Activated T-helper 17 cell treated with anti-CD3 and anti-CD28 coated beads, Interleukin-2, amount 50 U/mL, for 72 hours (primary cell): ENCODE measurements at places on chromosomes 6 and 20. TPM values are rescaled to one million over a fixed set of nuclear protein-coding genes. Genes with fewer than 3 reads are reported as not detected.
A peak's percentile ranks its signal among the peaks of the same experiment; 100 is the strongest.

- ATAC-seq = no peak
These were observed 21.5 kb upstream of the TMEM30A start for GRCh38 chr6:75306064-75306463.

DNA sequence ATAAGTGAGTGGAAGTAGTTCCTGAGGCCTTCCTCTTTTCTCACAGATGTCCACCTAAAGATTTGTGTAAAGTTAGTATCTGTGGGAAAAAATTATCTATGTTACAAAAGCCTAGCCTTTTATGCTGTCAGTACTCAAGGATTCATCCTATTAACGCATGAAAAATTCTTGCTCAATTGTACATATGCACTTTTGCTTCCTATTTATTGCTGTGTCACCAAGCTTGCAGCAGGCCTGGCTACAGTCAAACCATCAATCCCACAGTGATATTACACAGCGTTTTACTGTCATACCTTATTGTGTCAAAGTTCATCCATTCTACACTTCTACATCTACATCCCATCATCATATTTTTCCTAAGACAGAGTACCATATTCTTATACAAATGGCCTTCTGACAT, 151.1 kb upstream of the PLN start:
- ATAC-seq = no peak

DNA sequence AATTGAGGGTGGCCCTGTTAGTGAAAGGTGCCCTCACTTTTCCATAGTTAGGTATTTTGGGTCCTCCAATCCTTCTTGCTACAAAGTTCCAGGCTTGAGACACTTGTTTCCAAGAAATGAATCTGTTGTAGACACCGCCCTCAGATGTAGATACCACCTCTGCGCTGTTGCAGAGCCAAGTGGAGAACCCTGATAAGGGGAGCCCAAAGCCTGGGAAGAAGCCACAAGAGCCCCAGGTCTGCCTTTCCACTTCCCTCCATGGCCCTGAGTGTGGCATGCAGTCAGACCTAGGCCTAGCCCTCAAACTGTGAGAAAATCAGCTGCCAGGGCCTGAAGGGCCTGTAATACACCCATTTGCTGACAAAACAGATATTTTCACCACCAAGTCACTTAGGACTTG, 37.1 kb downstream of the DTD1 start:
- no peak for ATAC-seq

Gene CEP250
- 77.8 TPM for total RNA-seq

GRCh38 chr6:112049996-112050395, 3.9 kb upstream of the CCN6 start:
- ATAC-seq = no peak

DNA sequence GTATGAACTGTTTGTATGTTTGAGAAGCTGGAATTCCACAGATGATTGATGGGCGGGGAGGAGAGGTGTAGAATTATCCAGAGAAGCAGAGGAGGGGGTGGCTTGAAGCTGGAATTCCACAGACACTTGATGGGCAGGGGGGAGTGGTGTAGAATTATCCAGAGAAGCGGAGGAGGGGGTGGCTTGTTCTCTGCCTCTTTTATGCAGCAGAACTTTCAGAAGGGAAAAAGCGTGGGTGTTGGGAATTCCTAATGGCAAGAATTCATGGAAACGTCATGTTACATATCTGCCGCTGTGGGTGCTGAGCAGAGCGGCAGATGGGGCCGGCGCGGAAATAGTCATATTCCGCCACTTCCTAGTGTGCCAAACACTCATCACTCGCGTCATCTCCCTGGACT, 167.9 kb upstream of the KCNG1 start:
- no peak for ATAC-seq

- ATAC-seq = no peak
These were observed 340.1 kb downstream of the BCKDHB start for GRCh38 chr6:80446454-80447045.

GRCh38 chr20:54283253-54283652, 75.4 kb downstream of the PFDN4 start:
- no peak for ATAC-seq

DNA sequence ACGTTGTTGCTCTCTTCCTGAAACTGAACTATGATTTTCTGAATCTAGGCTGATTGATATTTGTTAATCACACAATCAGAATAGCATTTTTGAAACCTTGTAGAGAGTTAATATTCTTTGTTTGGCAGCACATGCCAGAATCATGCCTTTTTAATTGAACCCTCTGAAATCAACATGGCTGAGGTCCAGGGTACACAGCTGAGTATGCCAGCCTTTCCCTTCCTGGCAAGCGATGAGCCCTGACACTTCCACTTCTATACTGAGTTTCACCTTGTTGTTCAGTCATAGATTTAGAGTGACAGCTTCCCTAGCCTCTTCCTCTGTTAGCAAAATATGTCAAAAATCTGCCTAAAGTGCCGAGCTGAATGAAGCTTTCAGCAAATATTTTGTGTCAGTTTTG, 6.8 kb downstream of the HDDC2 start:
- no peak for ATAC-seq

DNA sequence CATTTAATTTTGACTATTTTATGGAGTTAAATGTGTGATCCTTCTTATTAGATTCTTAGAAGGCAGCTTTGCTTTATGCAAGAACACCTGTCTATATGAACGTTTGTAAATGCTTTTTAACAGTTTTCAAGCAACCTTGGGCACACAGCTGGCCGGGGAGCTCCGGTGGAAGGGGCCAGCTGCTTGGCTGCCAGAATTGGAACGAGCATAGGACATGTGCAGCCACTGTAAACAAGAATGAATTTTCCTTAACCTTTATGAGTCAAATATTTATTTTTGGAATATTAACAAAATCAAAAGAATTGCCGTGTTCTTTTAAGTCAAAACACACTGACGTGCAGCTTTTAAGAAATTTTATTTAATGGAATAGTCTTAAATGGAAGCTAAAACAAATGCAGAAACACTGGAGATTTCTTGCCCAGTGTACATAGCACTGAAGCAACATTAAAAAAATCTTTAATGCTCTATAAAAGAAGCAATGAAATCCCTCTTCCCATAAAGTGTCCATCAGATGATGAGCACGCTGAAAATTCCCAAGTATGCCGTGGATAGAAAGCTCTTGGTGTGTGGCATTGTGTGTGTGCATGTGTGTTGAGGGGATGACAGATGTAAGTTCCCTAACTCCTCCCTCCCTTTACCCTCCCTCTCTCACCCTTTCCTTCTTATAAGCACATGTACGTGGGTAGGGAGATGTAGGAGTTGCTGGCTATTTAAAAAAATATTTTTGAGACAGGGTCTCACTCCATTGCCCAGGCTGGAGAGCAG, 208.9 kb upstream of the EXOC2 start:
- ATAC-seq = no peak

Gene YIPF3
- total RNA-seq = 66.7 TPM

DNA sequence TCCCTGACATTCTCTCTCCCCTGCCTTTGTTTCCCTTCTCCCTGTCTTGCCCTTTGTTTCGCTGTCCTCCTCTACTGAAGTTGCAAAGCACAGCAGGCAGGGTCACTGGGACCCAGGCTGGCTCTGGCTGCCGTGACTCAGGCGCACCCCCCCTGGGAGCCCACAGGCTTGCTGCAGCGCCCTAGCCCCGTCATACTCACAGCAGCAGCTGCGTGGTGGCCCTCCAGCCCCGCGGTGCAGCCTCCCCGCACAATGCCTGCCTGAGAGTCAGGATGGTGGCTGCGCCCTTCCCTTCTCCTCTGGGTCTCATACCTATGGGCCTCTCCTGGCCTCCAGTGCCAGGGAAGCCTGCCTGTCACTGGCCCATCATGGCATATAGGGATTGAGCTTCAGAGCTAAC, 41.7 kb downstream of the TXNDC5 start:
- no peak for ATAC-seq

Gene OVOL2
- not detected for total RNA-seq

GRCh38 chr6:75424618-75425548, 68.7 kb downstream of the FILIP1 start:
- peak; percentile 51 for ATAC-seq

DNA sequence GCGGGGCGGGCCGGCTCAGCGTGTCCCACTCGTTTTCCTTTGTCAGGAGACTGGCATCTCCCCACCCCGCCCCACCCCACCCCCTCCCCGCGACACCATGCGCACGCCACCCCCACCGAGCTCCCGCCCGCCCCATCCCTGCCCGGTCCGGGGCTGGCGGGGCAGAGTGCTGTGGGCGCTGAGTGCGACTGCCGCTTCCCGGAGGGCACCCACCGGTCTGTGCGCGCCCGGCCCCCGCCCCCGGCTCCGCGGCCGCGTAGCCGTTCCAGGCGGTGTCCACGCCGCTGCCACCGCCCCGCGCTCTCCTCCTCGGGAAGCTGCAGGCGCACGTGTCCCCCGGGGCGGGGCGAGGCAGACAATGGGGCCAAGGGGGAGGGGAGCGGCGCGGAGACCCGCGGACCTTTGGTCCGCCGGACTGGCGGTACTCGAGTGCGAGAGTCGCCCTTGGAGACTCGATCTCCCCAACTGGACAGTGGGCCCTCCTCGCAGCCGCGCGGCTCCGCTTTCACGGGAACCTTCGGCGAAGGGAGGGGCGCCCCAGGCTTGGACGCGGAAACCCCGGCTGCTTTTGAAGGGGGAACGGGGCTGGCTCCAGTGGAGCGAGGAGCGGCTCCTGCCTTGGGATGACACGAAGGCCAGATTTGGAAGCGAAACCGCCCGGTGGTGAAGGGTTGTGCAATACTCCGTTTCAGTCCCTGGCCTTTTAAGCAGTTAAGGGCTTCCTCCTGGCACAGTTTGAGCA, 1.0 kb upstream of the SYNCRIP start:
- peak; percentile 49 for ATAC-seq

DNA sequence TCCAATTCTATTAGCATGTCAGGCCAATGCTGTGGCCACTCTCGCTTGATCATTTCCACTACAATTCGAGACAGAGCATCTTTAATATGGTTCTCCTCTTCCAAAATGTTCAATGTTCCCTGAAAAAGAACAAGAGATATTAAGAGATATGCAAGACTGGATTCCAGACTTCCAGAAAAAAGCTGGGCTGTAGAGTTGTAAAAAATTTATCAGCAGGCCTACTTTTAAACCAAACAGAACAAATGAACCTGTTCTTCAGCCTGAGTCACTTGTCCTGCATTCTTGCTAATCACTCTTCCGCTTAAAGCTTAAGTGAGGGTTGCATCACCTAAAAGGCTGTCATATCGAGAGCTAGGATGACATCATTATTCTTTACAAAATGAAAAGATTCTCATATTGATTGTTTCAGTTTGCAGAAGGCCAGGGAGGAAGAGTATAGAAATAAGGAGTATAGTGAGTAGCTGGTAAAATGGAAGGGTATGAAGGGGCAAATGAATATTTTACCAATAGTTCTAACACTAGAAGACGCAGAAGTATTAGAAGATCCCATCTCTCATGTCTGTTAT, 4.9 kb downstream of the XPO5 start:
- peak; percentile 76 for ATAC-seq

DNA sequence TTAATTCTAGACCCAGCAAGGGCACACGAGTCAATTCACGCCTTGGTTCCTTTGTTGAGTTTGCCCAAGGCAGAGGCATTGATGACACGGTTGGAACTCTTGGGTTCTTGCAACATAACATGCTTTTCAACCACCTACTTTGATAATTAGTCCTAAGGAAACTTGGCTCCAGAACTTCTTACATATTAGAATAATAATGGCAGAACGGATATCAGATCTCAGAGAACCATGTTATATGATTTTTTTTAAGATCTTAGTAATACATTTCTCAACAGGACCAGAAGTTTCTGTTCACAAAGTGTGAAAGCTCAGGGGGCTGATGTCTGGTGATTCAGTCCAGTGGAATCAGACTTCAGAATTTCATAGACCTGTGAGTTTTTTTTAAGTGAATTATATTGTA, 19.2 kb downstream of the SPTLC3 start:
- no peak for ATAC-seq

Gene PTGIS
- total RNA-seq = 0.56 TPM

- ATAC-seq = no peak
These were observed 749 bp downstream of the FRK start for GRCh38 chr6:116059713-116060571.

- no peak for ATAC-seq
These were observed 38.8 kb upstream of the SLA2 start for GRCh38 chr20:36684747-36685146.

DNA sequence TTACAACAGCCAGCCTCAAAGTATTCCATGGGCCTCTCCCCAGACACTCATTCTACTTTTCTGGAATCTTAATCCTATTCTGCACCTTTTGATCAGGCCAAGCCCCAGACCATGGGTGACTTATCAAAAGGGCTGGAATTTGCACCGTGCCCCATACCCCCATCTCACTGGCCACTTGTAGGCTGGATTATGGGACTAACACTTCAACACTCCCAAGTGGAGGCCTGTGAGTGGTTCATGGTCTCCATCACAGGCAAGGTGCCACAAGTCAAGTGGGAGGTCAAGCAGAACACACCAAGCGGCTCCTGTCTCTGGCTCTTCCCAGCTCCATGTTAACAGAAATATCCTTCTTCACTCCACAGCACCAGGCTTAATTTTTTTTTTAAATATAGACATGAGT, 212.3 kb upstream of the HEY2 start:
- no peak for ATAC-seq
